ENCODE measurements at places on chromosomes 6 and 20.

- no peak for DNase-seq
Observed at GRCh38 chr6:146892613-146893401, 294.0 kb downstream of the ADGB start.

DNA sequence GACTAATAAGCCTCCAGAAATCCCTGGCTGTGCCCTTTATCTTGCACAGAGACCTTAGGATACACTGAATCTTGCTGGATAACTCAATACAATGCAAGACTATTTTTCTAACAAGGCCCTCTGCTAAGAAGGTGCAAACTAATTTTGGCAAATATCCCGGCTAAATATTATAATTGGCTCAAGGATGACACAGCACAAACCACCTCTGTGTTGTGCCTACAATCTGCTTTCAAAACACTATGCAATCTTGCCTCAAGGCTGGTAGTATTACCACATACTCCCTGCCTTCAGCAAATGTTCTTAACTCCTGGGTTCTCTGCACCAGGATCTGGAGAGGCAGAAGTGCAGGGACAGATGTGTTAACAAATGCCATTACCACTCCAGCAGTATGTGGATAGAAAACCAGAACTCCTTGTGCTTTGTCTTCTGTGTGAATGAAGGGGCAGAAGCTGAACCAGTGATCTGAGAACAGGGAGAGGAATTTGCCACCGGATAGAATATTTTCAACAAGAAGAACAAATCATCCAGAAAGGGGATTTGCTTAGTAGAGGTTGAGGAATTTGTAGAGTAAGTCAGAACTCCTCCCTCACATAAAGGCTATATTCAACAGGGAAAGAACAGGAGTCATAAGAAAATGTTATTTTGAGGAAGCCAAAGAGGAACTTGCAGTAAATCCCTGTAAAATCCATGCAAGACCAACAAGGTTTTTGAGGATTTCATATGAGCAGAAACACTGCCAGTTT lies 74.1 kb upstream of the SLC4A11 start:
- DNase-seq: no peak

DNA sequence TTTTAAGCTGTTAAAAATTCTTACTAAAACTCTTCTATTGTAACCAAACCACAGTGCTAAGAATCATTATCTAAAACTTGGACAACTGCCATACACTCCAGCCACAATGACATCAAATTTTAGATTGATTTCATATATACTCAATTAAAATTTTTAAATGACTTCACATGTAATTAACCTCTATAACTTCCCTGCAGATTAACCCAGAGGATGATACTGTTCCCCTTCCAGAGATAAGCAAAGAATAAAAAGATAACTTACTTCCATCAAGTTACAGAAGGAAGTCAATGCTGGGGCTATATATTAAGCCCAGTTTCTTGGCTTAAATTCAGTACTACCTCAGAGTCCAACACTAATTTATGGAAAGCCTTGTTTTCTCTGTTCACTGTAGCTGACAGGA lies 71.3 kb downstream of the ARHGAP18 start:
- DNase-seq: no peak

GRCh38 chr6:2667617-2668016 lies 83.1 kb downstream of the MYLK4 start:
- no peak for DNase-seq

DNA sequence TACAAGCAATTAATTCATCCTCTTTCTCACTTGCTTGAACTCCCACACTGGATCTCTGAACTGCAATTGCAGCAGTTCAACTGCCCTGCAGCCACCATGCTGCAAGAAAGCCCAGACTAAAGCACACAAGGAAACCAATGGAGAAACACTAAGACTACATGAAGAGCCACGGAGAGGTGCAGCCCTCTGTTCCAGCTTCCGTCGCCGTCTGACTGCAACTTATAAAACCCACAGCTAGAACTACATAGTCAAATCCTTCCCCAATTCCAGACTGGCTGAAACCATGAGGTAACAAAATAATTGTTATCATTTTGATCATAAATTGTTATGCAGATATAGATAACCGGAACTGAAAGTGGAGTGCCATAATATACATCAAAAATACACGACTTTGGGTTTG lies 21.1 kb upstream of the THEMIS start:
- DNase-seq: no peak

DNA sequence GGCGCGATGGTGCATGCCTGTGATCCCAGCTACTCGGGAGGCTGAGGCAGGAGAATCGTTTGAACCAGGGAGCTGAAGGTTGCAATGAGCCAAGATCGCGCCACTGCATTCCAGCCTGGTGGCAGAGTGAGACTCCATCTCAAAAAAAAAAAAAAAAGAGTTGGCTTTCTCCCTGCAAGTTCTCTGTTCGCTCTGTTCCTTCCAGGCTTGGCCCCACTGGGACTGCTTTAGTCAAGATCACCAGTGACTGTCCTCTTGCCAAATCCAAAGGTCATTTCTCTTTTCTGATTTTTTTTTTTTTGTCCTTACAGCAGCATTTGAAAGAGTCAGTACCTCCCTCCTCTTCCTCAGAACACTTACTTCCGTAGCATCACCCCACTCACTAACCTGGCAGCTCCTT lies 10.8 kb upstream of the GNRH2 start:
- DNase-seq: no peak

DNA sequence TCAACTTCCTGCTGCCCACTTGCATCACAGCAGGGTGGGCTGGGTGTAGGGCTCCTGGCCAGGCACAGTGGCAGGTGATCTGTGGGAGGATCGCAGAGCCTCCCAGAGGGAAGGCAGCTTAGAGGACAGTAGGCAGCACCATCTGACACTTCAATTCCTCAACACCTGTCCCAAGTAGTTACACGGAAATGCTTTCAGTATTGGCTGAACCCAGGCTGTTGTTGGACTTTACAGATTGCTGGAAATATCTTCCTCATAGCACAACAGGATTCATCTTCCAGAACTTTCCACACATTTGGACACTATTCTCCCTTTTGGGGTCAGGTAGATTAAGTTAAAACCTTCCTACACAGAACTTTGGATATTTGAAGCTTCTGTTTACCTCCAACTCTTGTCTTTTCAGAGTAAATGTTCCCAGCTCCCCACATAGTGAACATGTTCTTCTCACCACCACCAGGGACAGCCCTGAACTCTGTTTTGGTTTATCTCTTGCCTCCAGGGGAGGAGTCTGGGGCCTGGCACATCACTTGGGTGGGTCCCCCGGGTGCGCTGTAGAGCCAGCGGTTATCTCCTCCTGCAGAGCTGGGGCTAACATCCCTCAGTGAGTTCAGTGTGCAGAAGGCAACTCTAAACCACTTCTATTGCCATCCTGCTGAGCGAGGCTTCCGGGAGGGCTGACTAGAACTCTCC lies 3.5 kb upstream of the SLC22A2 start:
- DNase-seq: no peak

GRCh38 chr6:74805916-74806696 lies 399.7 kb downstream of the COL12A1 start:
- DNase-seq: no peak

GRCh38 chr6:36566418-36566905 lies 19.2 kb upstream of the STK38 start:
- no peak for DNase-seq

Data from naive B cell (primary cell).